ENCODE measurements at places on chromosomes 12 and 14. TPM values are rescaled to one million over a fixed set of nuclear protein-coding genes. Genes with fewer than 3 reads are reported as not detected.

Gene ZFYVE1
- 12.5 TPM for total RNA-seq

Gene APOF
- total RNA-seq = not detected

Gene TTC9
- 29.5 TPM for total RNA-seq

Gene CPNE6
- not detected for total RNA-seq

Gene DERA
- total RNA-seq = 17.5 TPM

Gene VRK1
- 64.8 TPM for total RNA-seq

Gene FGF23
- 0.42 TPM for total RNA-seq

Gene MYF6
- total RNA-seq = not detected

GRCh38 chr14:73140811-73141323, 4.6 kb downstream of the PSEN1 start:
- no peak overlapping the region for H3K4me3 ChIP-seq
- DNase-seq = no peak
- no peaks in the 10 kb centered on the region for H3K36me3 ChIP-seq
- no peak overlapping the region for H3K27ac ChIP-seq
- peaks cover 7% of the 10 kb centered on the region for H3K4me1 ChIP-seq
- no peaks in the 10 kb centered on the region for H3K27me3 ChIP-seq

GRCh38 chr12:117885211-117885610, 83.6 kb downstream of the KSR2 start:
- no peak overlapping the region for H3K27ac ChIP-seq
- no peak overlapping the region for H3K4me3 ChIP-seq
- H3K36me3 ChIP-seq = no peaks in the 10 kb centered on the region
- H3K27me3 ChIP-seq = no peaks in the 10 kb centered on the region

DNA sequence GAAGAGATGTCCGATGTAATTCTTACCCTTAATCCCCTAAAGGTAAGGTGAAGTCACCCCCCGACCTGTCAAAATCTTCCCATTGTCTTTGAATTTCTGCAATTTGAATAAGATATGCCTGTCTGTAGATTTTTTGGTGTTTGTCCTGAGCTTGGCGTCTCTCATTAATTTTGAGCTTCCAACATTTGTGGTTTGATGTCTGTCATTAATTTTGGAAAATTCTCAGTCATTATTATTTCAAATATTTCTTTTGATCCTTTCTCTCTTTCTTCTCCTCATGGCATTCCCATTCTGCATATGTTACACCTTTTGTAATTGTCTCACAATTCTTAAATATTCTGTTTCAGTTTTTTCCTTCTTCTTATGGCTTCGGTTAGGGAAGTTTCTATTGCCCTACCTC, 60.1 kb downstream of the EPS8 start:
- DNase-seq = no peak
- no peaks in the 10 kb centered on the region for H3K4me1 ChIP-seq
- H3K4me3 ChIP-seq = no peak overlapping the region
- H3K36me3 ChIP-seq = no peaks in the 10 kb centered on the region

- H3K36me3 ChIP-seq = no peaks in the 10 kb centered on the region
- no peak for DNase-seq
- no peak overlapping the region for H3K4me3 ChIP-seq
- H3K4me1 ChIP-seq = no peaks in the 10 kb centered on the region
- no peaks in the 10 kb centered on the region for H3K27me3 ChIP-seq
- H3K27ac ChIP-seq = no peak overlapping the region
These were observed 87.3 kb upstream of the LRIG3 start for GRCh38 chr12:59007620-59008019.

GRCh38 chr14:41022932-41023331, 583.7 kb upstream of the LRFN5 start:
- DNase-seq = no peak
- no peak overlapping the region for H3K27ac ChIP-seq
- no peak overlapping the region for H3K4me3 ChIP-seq
- no peaks in the 10 kb centered on the region for H3K36me3 ChIP-seq

DNA sequence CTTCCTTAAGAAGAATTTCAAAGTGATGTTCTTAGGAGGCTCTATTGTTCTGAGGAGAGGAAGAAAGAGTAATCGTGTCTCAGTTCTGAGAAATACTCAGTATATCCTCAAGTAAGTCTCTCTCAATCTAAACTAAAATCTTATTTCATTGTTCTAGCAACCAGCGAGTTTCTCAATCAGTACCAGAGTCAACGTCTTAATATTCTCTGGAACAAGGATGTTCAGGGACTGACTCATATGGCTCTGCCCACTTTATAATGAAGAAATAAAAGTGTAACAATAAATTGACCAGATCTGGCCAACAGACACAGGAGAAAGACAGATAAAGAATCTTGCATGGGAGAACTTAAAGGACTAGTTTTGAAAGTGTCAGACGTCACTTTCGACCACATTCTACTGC, 469.8 kb upstream of the FLRT2 start:
- H3K4me1 ChIP-seq = no peaks in the 10 kb centered on the region
- no peak overlapping the region for H3K4me3 ChIP-seq
- no peaks in the 10 kb centered on the region for H3K27me3 ChIP-seq
- no peaks in the 10 kb centered on the region for H3K36me3 ChIP-seq
- DNase-seq = no peak

DNA sequence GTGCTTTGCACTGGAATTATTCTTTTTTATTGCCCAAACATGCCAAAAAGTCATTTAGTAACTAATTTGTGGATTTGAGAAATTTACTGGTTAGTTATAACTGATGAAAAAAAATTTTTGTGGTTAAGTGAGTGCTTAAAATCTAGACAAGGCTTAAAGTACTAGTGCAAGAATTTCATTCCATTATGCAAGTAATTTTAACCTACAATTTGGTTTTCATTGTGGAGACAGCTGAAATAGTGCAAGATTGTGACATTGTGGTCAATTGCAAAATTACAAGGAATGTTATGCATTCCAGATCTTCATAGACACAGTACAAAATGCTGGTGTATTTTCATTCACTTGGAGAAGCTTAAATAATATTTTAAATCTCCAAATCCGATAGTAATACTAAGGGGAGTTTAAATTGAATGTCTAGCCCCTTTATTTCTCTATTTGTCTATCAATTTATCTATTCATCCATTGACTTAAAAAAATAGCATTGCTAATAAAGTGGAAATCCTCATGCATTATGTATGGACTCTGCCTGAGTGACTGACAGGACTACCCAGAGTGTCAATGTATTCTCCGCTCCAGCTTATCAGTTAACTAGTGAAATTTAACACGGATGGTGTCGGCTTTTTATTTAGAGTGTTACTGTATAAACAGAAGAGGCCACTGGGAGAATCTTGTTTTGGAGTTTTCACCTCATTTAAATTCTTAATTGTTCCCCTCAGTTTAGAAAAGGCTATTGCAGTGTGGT, 125.9 kb downstream of the ALX1 start:
- H3K4me1 ChIP-seq = no peaks in the 10 kb centered on the region
- DNase-seq = no peak
- H3K36me3 ChIP-seq = no peaks in the 10 kb centered on the region
- H3K4me3 ChIP-seq = no peak overlapping the region

DNA sequence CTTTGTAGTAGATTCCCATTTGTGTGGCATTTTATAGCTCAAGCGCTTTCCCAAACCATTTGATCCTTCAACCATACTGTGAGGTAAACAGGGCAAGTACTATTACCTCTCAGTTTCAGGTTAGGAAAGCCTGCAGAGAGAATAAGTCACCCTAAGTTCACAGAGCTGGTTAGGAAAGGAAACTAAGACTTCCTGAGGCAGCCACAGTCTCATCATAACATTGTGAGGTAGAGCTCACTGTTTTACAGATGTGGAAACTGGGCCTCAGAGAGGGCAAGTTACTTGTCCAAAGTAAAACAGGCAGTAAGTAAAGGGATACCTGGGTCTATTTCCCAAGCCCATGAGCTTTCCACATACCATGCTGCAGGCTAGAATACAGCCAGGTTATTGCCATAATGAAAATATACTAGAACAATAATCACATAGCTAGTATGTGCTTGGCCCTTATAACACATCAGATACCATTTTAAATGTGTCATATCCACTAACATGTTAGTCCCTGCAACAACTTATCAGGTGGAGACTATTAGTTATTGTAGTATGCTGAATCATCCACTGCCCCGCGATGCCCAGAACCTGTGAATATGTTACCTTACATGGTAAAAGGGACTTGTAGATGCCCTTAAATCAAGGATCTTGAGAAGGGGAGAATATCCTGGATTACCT, 150.9 kb upstream of the GRIP1 start:
- no peaks in the 10 kb centered on the region for H3K36me3 ChIP-seq
- H3K4me3 ChIP-seq = no peak overlapping the region
- H3K4me1 ChIP-seq = no peaks in the 10 kb centered on the region
- no peak overlapping the region for H3K27ac ChIP-seq

DNA sequence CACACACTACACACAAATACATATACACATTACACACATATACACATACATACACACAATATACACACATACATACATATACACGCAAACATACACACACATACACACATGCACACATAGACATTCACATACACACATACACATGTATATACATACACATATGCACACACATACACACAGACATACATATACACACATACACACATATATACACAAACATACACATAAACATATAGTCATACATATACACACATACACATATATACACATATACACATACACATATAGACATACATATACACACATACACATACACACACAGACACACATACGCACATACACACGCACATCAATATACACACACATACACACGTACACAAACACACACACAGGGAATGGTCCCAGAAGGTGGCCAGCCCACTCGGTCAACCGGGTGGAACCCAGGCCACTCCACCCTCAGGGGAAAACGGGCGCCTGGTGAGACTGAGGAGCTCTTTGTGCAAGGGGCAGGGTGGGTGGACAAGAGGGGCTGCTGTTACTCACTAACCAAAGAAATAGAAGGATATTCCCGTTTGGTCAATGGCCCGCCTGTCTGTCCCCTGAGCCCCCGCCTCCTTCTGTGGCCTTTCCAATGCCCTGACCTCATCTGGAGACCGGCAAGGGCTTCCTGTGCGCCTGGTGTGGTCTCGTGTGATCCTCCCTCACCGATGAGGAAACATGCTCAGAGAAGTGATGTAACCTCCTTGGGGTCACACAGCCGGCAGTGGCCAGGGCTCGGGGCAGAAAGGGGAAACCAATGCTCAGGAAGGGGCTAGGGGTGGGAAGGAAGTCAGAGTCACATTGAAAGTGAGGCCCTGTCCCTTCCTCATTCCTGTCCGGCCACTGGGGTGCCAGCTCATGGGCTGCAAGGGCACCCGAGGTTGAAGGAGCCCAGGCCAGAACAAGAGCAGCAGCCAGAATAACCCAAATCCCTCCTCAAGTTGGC, 5.3 kb downstream of the TRPV4 start:
- H3K4me1 ChIP-seq = no peaks in the 10 kb centered on the region
- H3K4me3 ChIP-seq = no peak overlapping the region
- no peaks in the 10 kb centered on the region for H3K27me3 ChIP-seq
- DNase-seq = no peak
- H3K36me3 ChIP-seq = no peaks in the 10 kb centered on the region

DNA sequence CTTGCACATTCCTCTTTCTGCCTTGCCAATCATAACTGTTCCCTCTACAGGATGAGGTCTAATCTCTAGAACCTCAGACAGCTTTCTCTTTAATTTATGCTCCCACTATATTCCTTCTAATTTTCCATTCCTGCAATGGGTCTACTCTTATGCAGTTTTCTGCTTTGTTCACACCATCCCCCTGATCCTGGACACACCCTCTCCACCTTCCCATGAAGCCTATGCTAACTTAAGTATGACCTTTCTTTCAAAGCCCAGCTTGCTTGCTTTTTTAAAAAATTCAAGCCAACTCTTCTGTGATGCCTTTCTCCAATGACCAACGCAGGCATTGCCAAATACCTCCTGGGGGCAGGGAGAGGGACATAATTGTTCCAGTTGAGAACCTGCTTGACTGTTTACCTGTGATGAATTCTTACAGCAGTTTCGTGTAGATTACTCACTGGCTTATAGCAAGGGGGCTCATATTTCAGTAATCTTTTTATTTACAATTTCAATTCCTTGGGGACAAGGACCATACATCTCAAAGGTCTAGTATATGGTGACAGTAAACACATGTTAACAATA, 7.8 kb downstream of the SLC38A1 start:
- H3K27ac ChIP-seq = peak overlapping the region; percentile 20
- no peak overlapping the region for H3K4me3 ChIP-seq
- H3K4me1 ChIP-seq = peaks cover 16% of the 10 kb centered on the region
- H3K27me3 ChIP-seq = no peaks in the 10 kb centered on the region

GRCh38 chr12:27083861-27084394, 1.6 kb upstream of the C12orf71 start:
- no peaks in the 10 kb centered on the region for H3K27me3 ChIP-seq
- no peak overlapping the region for H3K27ac ChIP-seq
- no peak for DNase-seq
- H3K4me1 ChIP-seq = no peaks in the 10 kb centered on the region

DNA sequence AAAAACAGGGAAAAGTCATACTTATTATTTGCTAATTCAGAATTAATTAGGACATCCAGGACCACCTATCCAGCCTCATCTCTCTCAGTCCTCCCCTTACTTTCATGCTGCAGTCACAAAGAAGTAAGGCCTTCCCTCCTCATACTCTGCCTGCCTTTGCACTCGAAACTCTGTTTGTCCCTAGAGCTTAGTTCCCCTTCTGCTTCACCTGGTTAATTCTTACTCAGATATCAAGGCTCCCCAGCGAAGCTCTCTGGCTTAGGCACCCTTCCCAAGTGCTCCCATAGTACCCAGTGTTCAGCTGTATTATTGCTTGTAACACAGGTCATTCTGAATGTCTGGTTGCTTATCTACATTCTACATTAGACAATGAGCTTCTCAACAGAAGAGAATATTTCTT, 81.3 kb downstream of the ERGIC2 start:
- no peak overlapping the region for H3K4me3 ChIP-seq
- H3K27me3 ChIP-seq = no peaks in the 10 kb centered on the region
- H3K4me1 ChIP-seq = no peaks in the 10 kb centered on the region
- DNase-seq = no peak
- no peak overlapping the region for H3K27ac ChIP-seq
- H3K36me3 ChIP-seq = no peaks in the 10 kb centered on the region

DNA sequence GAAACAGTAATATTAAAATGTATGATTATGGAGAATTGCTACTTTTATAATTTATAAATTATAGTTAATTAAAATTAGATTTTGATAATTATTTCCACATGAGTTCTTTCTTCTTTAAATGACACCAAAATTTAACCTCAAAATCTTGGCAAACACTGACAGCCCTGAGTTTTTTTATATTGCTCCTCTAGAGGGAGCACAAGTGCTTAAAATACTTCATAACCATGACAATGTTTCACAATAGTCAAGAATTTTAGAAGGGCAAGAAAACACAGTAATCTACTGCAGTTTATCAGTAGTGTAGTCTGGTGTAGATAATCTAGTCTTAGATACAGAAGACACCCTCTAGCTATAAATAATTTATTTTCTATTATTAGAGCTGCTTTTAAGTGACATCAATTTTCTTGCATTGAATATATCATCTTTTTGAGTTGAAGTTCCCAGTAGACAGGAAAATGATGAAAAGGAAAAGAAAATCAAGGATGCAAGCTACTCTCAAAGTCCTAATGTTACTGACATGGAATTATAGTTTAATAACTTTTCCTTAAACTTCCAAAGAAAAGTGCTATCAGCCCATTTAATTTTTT, 14.3 kb upstream of the PTGER2 start:
- H3K36me3 ChIP-seq = no peaks in the 10 kb centered on the region
- no peak overlapping the region for H3K27ac ChIP-seq
- H3K27me3 ChIP-seq = no peaks in the 10 kb centered on the region
- no peaks in the 10 kb centered on the region for H3K4me1 ChIP-seq

GRCh38 chr12:78244916-78245507, 414.3 kb downstream of the NAV3 start:
- no peaks in the 10 kb centered on the region for H3K36me3 ChIP-seq
- no peak overlapping the region for H3K4me3 ChIP-seq
- 0 out of 2 replicates have a peak, but pooled peaks cover 5% of the 10 kb centered on the region for H3K4me1 ChIP-seq
- no peaks in the 10 kb centered on the region for H3K27me3 ChIP-seq

GRCh38 chr12:70849265-70849960, 71.1 kb downstream of the PTPRR start:
- H3K4me3 ChIP-seq = no peak overlapping the region
- no peak overlapping the region for H3K27ac ChIP-seq
- H3K36me3 ChIP-seq = no peaks in the 10 kb centered on the region
- H3K27me3 ChIP-seq = no peaks in the 10 kb centered on the region
- DNase-seq = no peak

Data from H1 (cell line).